ENCODE measurements at places on chromosomes 3 and 15. TPM values are rescaled to one million over a fixed set of nuclear protein-coding genes. Genes with fewer than 3 reads are reported as not detected.

Gene PSTPIP1
- total RNA-seq: 14.6 TPM

Gene MELTF
- total RNA-seq: 21.6 TPM

GRCh38 chr3:137325170-137325569 is 367.4 kb downstream of the IL20RB start:
- no peak for DNase-seq

GRCh38 chr3:19948226-19948591 is 1.3 kb downstream of the RAB5A start:
- no peak for DNase-seq

- DNase-seq: no peak
Measured at GRCh38 chr3:124257336-124257864, 265.5 kb upstream of the ROPN1 start.

- no peak for DNase-seq
Measured at GRCh38 chr3:185488465-185488864, 10.4 kb downstream of the TMEM41A start.

DNA sequence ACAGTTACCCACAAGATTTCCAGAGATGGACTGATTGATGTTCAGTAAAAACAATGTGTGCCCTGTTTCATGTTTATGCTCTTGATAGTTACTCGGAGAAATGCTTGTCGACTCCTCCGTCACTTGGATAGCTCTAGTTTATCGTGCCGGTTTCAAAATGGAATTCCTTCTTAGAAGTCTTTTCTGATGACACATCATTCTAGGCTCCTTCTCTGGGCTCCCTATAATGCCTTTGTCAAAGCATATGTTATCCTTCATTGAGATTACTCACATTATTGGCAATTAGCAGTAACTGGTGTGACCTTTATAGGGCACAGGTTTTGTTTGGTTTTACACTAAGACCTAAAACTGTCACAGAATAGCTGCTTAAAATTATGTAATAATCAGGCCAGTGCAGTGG is 201.8 kb downstream of the CNTN6 start:
- DNase-seq: no peak

Measured in ascending aorta (tissue), 2 donors.